IMR-90 (cell line): ENCODE measurements at places on chromosomes 12 and 14. TPM values are rescaled to one million over a fixed set of nuclear protein-coding genes. Genes with fewer than 3 reads are reported as not detected.
A peak's percentile ranks its signal among the peaks of the same experiment; 100 is the strongest.

DNA sequence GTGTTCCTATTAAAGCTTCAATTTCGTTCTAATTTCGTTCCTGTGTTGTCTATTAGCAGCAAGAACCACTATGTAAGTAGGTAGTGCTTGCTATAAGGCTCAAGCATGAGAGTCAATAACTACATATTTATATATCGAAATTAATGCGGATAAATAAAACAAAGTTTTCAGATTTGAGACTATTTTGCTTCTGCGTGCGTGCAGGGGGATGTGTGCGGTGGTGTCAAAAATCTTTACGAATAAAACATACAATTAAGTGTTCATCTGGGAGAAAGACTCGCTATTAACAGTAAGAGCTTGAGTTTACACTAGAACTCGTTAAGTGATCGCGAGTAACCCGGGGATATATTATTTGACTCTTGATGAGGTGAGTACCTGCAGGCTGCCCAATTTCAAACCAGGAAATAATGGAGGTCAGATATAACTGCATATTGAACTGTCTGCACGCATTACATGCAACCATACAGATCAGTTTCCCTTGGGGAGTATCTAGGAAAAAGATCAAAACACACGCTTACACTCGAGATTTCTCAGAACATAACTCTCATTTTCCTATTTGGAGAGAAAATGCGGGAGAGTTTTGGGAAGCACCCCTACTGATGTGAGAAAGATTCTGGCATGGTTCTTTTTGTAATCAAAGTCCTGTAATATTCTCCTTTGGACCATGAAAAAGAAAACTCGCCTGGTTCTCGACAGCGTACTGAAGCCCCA is 813 bp downstream of the TWF1 start:
- no peak for DNase-seq

DNA sequence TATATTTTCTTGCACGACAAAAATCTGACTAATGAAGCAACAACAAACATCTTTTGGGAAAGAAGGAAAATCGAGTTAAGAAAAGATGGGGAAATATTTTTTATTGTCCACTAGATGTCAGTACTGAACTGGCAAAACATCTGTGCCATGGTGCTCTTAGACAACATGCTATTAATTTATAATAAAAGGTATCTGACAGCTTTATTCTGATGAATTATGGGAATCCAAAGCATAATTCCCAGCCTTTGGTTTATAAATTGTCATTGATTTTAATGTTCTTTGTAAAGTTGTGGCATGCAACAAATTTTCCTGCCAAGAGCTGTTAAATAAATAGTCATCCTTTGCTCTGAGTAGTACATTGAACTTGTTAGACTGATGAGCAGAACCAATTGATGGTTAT is 231.2 kb downstream of the ETNK1 start:
- peak; percentile 45 for DNase-seq

- DNase-seq: no peak
Observed at GRCh38 chr12:127538316-127538715, 728.7 kb upstream of the TMEM132C start.

- DNase-seq: no peak
Observed at GRCh38 chr12:7647071-7647470, 18.6 kb downstream of the APOBEC1 start.

GRCh38 chr12:16417058-16417457 is 69.6 kb downstream of the MGST1 start:
- DNase-seq: no peak

DNA sequence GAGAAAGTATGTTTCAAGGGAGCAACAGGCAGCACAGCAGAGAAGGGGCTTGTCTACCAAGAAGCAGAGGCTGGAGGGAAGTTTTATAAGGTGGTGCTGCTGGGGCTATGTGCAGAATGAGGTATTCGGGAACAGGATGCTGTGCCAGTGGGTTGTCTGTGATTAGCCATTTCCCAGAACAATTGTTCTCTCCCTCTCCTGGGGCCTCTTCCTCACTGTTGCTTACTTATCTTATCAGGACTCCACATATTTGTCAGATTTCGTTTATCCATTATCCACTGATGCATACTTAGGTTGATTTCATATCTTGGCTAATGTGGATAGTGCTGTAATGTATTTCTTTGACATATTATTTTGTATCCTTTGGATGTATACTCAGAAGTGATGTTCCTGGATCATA is 195.1 kb upstream of the RTL1 start:
- DNase-seq: no peak

GRCh38 chr12:93020631-93021597 is 91.8 kb upstream of the EEA1 start:
- no peak for DNase-seq

FIGNL2 gene
- polyA plus RNA-seq: 0.09 and 0.12 TPM in 2 replicates

KRT78 gene
- polyA plus RNA-seq: not detected in 2 replicates

TAS2R43 gene
- polyA plus RNA-seq: not detected in 2 replicates
